T-helper 9 cell (primary cell): ENCODE measurements at places on chromosomes 16 and 17.

- no peak for DNase-seq
Observed at GRCh38 chr17:15092762-15093161, 172.4 kb downstream of the PMP22 start.

DNA sequence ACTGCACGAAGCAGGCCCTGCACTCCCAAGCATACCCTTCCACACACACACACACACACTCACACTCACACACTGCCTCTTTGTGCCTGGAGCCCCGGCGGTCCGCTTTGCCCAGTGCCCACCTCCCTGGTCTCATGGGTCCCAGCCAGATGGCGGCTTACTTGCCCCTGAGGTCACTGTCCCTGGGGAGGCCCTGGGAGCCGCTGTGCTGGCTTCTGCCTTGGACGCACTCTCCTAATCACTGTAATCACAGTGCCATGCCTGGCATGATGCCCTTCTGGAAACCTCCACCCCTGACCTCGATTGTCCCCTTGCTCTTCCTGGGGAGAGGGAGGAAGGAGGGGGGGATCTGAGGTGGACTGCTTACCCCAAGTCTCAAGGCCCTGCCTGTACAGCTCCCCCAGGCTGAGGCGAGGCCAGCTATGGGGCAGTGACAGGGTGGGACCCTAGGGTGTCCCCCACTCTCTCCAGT lies 36.0 kb downstream of the ARHGAP23 start:
- DNase-seq: no peak

DNA sequence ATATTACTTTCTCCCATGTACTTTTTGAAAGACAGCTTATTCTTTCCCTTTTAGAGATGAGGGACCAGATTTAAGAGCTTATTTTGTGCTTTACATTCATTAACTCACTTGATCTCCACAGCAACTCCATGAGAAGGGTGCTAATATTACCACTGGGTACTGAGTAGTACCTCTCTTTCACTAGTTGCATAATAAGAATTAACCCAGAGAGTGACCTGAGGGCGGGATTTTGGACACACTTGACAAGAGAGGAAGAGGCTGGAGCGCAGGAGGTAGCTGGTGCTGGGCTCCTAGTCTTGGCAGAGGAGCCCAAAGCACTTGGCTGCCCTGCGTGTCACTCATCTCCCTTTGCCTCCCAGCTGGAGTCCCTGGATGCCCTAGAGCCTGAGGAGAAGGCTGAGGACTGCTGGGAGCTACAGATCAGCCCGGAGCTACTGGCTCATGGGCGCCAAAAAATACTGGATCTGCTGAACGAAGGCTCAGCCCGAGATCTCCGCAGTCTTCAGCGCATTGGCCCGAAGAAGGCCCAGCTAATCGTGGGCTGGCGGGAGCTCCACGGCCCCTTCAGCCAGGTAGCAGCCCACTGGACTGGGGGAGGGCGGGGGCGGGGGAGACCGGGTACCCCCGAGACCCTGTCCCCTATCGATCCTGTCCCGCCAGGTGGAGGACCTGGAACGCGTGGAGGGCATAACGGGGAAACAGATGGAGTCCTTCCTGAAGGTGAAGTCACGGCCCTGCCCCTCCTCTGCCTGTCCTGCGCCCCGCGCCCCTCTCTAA lies 1.7 kb upstream of the MAZ start:
- DNase-seq: no peak

DNA sequence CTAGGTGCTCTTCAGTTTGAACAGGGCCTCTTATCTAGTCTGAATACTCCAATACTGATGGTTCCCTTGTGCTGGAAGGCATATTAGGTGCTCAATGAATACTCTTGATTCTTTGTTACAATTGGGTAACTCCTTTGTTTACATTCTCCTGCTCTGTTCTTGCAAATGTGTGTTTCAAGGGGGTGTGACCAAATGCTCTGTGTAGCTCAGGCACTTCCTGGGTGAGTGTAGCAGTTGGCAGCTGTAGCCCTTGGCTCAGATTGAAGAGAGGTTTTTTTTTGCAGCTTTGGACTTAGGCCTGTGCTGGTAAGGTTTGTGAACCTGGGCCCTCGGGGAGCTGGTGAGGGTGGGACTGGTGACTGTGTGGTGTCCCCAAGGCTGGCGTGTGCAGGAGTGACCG lies 20.2 kb downstream of the TBCD start:
- DNase-seq: no peak

DNA sequence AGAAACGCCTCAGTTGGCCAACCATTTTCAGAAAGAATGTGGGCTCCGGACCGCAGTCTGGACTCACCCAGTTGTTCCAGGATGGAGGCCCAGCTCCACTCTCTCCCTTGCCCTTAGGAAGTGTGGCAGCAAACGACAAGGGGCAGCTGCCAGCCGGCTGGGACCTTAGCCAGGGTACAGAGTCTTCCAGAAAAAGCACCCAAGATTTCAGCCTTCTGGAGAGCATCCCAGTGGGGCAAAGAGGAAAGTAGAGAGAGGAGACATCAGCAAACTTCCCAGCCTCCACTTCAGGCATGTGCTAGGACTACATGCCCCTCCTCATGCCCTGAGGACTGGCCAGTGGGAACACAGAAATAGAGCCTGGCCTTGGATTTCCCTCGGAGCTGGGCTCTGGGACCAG lies 56.8 kb upstream of the SCNN1B start:
- DNase-seq: no peak

DNA sequence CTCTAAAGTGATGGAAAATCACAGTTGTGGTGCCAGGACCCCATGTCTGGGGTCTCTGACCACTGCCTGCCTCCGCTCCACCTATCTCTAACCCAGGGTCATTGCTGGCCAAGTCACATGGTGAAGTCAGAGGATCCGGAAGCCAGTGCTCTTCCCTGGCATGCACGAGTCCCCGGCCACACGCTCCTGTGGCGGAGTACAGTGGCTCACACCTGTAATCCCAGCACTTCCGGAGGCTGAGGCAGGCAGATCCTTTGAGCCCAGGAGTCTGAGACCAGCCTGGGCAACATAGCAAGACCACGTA lies 21.5 kb upstream of the RBFOX3 start:
- DNase-seq: no peak

DNA sequence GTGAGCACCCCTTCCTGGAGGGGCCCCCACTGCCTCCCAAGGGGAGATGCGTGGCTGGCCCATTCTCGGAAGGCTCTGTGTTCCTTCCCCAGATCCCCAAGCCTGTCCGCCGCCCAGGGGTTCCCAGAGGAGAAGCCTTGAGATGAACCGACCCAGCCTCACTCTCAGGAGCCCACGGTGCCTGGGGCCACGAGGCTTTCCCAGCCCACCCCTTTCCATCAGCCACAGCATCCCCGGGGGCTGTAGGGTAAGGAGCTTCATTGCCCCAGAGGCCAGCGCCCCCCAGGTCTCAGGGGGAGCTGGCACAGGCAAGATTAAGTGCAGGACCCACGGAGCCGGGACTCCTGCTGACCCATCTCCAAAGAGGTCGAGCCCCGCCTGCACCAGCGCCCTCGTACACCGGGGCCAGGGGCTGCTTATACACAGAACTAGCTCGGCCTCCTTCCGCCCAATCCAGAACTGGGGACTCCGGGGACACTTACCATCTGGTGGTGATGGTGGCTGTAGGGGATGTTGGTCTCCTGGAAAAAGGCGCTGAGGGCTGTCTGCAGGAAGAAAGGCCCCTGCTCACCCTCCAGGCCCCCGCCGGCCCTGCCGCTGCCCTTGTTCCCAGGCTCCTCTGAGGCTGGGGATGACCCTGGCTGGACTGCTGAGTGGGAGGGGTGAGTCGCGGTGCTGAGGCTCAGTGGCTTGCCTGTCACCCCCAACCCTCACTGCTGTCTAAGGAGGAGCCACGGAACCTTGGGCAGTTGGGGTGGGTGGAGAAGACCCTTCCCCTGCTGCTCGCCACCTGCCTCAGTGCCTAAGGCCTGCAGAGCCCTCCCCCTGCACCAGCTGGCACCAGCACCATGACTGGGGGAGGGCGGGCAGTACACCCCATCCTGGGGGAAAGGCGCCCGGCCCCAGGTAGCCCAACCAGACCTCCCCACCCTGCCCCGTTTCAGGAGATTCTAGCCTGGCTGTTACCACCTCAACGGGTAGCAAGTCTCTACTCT lies 4.4 kb downstream of the UBALD1 start:
- DNase-seq: no peak

DNA sequence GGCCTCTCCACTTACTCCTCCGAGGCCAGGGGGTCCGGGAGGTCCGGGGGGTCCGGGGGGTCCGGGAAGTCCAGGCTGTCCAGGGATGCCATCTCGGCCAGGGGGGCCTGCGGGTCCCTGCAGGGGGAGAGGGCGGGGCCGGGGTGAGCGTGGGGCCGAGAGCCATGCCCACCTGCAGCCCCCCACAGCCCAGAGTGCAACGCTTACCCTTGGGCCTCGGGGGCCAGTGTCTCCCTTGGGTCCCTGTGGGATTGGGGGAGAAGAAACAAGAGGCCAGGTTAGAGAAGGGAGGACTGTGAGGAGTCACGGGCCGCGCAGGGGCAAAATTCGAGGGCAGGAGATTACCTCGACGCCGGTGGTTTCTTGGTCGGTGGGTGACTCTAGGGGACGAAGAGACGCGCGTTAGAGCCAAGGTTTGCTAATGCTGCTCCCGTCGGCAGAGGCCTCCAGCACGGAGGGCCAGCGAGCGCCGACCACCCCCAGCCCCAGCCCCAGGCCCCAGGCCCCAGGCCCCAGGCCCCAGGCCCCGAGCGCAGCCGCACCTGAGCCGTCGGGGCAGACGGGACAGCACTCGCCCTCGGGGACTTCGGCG lies 2.1 kb downstream of the COL1A1 start:
- DNase-seq: no peak

DNA sequence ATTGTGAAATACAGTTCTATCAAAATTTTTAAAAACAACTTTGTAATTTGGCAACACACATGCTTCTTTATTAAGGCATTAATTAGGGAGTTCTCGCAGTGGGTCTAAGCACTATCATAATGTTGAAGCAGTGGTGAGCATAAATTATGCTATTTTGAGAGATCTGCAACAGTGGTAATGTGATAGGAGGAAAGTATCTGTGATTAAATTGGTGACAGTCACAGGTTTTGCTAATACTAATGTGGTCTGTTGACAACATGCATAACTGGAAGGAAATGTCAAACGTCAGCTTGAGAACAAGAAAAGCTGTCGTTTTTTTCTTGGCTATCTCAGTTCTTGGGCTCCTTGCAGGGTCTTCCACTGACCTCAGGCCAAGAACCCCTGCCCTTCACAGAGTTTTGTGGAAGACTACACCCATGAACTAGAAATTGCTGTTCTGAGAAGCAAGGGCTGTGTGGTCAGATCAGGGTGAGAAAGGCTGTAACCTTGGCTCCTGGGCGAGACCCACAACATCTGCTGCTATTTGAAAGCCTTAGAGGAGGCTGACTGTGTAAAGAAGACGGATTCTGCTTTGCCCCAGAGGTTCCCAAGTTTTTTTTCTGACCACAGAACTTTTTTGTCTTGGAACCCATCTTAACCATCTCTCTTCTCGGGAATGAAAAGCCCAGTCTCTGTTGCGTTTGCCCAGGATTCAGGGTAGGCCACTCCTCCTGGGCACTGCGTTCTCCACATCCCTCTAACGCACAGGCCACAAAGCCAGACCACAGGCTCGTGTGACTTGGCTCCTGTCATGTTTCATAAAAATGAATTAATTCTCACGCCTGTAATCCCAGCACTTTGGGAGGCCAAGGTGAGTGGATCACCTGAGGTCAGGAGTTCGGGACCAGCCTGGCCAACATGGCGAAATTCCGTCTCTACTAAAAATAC lies 13.9 kb downstream of the ATP2A1 start:
- no peak for DNase-seq

DNA sequence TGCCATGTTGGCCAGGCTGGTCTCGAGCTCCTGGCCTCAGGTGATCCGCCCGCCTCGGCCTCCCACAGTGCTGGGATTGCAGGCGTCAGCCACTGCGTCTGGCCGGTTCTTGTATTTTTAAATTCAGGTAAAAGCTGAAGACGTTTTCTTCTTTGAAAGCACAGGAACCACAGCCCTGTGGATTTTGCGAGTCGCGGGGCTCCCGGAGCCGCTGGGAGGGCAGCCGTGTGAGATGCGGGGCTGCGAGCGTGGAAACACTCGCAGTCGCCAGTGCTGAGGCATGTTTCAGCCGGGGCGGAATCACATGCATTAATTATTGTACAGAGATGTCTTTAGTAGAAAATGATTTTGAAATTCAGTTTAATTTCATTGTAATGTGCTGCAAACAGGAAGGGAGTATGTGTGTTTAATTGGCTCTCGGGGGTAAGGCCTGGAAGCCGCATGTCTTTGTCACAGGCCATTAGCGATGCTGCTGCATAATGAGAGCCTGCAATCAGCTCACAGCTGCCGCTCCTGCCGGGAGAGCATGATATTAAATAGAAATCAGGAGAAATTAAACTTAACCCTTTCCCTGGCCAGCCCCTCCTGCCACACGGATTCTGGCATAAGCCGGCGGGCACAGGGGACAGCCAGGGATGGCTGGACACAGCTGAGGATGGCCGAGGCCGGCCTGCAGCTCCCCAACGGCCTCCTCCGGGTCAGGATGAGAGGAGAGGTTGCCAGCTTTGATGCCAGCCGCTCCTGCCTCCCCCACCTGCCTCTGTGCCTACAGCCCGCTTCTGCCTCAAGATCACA lies 35.4 kb upstream of the CDH15 start:
- DNase-seq: no peak

- DNase-seq: no peak
Observed at GRCh38 chr16:86774931-86775330, 196.6 kb downstream of the FOXL1 start.

DNA sequence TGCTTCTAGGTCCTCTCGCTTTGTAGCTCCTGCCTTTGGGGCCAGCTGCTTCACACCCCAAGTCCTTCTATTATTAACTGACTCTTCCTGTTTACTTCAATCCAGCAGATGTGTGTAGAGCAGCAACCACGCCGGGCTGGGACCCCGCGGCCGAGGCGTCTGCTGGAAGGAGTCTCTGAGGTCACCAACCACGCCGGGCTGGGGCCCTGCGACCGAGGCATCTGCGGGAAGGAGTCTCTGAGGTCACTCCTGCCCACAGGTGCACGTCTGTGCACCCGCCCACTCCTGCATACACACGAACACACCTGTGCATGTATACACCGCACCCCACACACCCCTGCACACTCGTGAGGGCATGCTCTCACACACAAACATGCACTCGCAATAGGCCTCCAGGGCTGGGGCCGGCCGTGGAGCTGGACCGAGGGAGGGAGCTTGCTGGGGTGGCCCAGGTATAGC lies 7.8 kb upstream of the TEX19 start:
- DNase-seq: no peak

GRCh38 chr16:69131839-69132423 lies 457 bp downstream of the CHTF8 start:
- DNase-seq: peak; percentile 62
